Upper lobe of right lung (tissue), 1 donor: ENCODE measurements at places on chromosomes 12 and 14. TPM values are rescaled to one million over a fixed set of nuclear protein-coding genes. Genes with fewer than 3 reads are reported as not detected.

Gene KRT6C
- total RNA-seq: not detected

Gene GRIN2B
- total RNA-seq: 1.1 TPM

- no peaks in the 10 kb centered on the region for H3K36me3 ChIP-seq
- H3K27me3 ChIP-seq: no peaks in the 10 kb centered on the region
- DNase-seq: no peak
Observed at GRCh38 chr12:122963941-122964265, 2.4 kb downstream of the ABCB9 start.

Gene NPFF
- total RNA-seq: not detected

Gene RABGGTA
- 50.3 TPM for total RNA-seq

- H3K27me3 ChIP-seq: no peaks in the 10 kb centered on the region
- H3K4me3 ChIP-seq: no peak overlapping the region
- DNase-seq: no peak
- no peak overlapping the region for H3K27ac ChIP-seq
- H3K4me1 ChIP-seq: peaks cover 34% of the 10 kb centered on the region
Observed at GRCh38 chr14:103708750-103709187, 6.5 kb downstream of the XRCC3 start.

DNA sequence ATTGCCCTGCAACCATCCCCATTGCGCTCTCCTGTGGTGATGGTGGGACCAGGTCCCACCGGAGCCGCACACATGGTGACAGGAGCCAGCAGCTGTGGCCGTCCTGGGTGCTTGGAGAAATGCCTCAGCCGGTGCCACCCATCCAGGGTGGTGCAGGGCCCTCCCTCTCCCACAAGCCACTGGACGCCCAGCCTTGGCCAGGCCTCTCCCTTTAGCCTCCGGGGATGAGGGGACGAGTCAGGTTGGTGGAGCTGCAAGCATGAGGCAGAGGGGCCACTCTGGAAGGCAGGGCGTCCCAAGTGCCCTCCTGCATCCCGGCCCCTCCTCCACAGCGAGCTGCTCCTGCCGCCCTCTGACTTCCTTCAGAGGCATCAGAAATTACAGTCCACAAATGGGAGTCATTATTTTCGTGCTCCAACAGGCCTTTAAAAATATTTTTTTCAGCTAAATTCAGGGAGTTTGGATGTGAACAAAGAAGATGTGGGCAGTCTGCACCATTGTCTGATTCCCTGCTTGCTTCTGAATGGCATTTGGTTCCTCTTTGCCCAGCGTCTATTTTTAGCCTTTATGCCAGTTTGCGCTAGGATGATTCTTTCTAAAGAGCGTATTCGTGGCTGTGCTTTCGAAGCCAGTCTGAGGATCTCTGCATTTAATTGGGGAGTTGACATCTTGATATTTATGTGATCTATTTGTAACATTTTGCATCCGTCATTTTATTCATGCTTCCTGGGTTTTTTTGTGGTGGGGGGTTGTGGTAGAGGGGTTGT is 189.4 kb downstream of the ADGRD1 start:
- H3K27ac ChIP-seq: no peak overlapping the region
- H3K4me3 ChIP-seq: no peak overlapping the region
- no peak for DNase-seq
- H3K27me3 ChIP-seq: no peaks in the 10 kb centered on the region

DNA sequence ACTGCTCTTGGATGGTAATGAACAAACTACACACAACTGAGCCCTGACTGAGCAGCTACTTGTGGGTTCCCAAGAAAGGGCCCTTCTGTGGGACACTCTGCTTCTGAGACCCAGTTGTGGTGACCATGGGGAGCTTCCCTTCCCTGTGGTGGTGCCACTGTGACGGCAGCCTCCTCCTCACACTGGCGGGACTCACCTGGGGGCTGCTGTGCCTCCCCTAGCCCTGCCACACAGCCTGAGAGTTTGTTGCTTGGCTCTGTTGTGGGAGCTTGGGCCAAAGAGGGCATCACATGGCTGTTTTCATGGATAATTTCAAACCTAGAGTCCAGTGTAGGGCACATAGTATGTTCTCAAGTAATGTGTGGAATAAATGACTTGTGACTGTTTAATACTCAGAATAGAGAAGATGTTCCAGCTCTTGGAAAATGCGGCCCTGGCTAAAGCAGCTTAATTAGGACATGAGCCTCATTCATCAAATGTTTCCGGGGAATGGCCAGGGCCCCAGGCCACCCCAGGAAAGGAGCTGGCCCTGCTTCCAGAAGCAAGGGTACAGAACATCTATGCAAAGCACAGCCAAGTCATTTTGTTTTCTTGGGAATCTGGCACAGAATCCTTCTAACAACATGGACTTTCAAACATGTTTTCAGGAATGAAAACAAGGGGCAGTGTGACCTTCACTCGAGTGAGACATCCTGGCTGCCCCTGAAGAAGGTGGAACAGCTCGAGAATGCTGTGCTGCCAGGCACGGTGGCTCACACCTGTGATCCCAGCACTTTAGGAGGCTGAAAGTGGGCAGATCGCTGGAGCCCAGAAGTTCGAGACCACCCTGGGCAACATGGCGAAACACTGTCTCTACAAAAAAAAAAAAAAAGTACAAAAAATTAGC is 21.2 kb downstream of the ZFYVE21 start:
- H3K27ac ChIP-seq: peak overlapping the region; percentile 70
- no peak overlapping the region for H3K4me3 ChIP-seq
- peaks cover 26% of the 10 kb centered on the region for H3K4me1 ChIP-seq
- no peaks in the 10 kb centered on the region for H3K27me3 ChIP-seq

Gene FAR2
- total RNA-seq: 13.3 TPM

GRCh38 chr14:99562856-99563748 is 40.9 kb downstream of the CCDC85C start:
- H3K27me3 ChIP-seq: no peaks in the 10 kb centered on the region
- no peak overlapping the region for H3K4me3 ChIP-seq
- H3K36me3 ChIP-seq: no peaks in the 10 kb centered on the region
- peaks cover 27% of the 10 kb centered on the region for H3K4me1 ChIP-seq
- peak; percentile 93 for DNase-seq

Gene TAS2R7
- not detected for total RNA-seq

GRCh38 chr12:26150736-26151450 is 26.1 kb upstream of the BHLHE41 start:
- H3K27me3 ChIP-seq: no peaks in the 10 kb centered on the region
- no peak for DNase-seq
- H3K36me3 ChIP-seq: no peaks in the 10 kb centered on the region
- peaks cover 7% of the 10 kb centered on the region for H3K4me1 ChIP-seq
- H3K4me3 ChIP-seq: no peak overlapping the region

DNA sequence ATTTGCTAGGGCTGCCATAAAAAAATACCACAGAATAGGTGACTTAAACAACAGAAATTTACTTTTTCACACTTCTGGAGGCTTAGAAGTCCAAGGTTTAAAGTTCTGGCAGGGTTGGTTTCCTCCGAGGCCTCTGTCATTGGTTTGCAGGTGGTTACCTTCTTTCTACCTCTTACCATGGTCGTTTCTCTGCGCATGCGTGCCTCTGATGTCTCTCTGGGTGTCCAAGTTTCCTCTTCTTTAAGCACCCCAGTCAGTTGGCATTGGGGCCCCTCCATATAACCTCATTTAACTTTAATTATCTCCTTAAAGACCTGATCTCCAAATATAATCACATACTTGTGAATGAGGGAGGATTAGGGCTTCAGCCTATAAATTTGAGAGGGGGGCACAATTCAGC is 103.2 kb downstream of the SLC15A5 start:
- no peaks in the 10 kb centered on the region for H3K27me3 ChIP-seq
- no peak overlapping the region for H3K4me3 ChIP-seq
- DNase-seq: no peak

DNA sequence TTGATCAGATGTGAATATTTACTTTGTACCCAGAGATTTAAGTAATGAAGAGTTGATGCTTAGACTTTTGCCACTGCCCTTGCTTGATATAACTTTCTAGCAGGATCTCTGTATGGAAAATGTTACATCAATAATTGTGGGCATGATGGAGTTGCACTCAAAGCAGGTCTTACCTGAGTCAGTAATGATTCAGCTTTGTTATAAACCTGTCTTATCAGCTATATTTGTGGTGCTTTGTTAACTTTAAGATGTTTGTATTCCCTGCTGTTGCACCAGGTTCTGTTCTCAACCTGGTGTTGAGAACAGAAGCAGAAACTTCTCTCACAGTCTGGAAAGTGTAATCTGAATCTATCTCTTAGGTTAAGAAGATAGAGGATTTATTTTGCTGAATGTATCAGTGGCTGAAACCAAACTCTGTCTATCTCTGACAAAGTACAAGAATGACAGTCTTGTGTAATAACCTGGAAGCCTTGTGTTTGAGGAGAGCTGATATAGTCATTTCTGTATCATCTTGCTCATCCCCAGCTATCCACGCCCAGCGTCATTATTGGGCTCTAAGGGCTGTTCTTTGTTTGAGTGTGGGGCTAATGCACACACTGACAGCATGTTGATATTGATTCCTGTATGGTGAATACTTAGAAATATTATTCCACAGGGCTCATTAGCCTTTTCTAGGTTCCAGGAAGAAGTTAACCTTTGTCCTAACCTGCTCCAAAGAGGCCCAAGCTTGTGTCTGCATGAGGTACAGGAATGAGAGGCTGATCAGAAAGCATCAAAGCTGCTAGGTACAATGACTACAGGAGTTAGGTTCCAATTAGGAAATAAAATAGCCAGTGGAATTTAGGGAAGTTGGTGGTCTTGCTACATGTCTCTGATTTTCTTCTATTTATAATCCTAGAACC is 3.6 kb downstream of the AKAP6 start:
- H3K27ac ChIP-seq: no peak overlapping the region
- no peaks in the 10 kb centered on the region for H3K36me3 ChIP-seq
- no peaks in the 10 kb centered on the region for H3K4me1 ChIP-seq
- H3K4me3 ChIP-seq: no peak overlapping the region

GRCh38 chr14:71175491-71175890 is 268.2 kb downstream of the PCNX1 start:
- H3K27me3 ChIP-seq: no peaks in the 10 kb centered on the region
- DNase-seq: no peak
- no peak overlapping the region for H3K27ac ChIP-seq
- H3K4me1 ChIP-seq: no peaks in the 10 kb centered on the region
- no peak overlapping the region for H3K4me3 ChIP-seq
- H3K36me3 ChIP-seq: no peaks in the 10 kb centered on the region

DNA sequence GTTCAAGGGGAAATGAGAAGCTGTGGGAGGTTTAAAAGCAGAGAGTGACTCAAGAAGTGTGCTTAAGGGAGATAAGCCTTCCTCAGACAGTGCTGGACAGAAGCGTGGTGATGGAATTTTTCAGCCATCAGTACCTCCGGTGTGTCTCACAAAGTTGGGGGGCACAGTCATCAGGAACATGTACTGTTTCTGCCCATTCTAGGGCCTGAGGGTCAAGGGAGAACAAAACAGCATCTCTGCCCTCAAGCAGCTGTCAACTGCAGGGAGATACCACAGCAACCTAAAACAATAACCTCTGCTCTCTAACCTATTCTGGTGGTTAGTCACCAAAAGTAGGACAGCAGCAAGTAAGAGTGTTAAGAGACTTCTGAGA is 2.0 kb upstream of the STON2 start:
- no peak for DNase-seq
- H3K27me3 ChIP-seq: no peaks in the 10 kb centered on the region
- peaks cover 13% of the 10 kb centered on the region for H3K4me1 ChIP-seq
- no peak overlapping the region for H3K4me3 ChIP-seq
- H3K27ac ChIP-seq: no peak overlapping the region

Gene BIN2
- 26.1 TPM for total RNA-seq

GRCh38 chr12:28974883-28975282 is 174.2 kb upstream of the FAR2 start:
- H3K4me1 ChIP-seq: no peaks in the 10 kb centered on the region
- no peak overlapping the region for H3K27ac ChIP-seq
- DNase-seq: no peak
- H3K36me3 ChIP-seq: no peaks in the 10 kb centered on the region
- H3K4me3 ChIP-seq: no peak overlapping the region

- peaks cover 80% of the 10 kb centered on the region for H3K4me1 ChIP-seq
- no peak for DNase-seq
- H3K36me3 ChIP-seq: no peaks in the 10 kb centered on the region
- no peaks in the 10 kb centered on the region for H3K27me3 ChIP-seq
Observed at GRCh38 chr12:64621257-64621942, 11.1 kb downstream of the RASSF3 start.

GRCh38 chr14:90870950-90871604 is 54.8 kb upstream of the TTC7B start:
- H3K4me1 ChIP-seq: no peaks in the 10 kb centered on the region
- H3K4me3 ChIP-seq: no peak overlapping the region
- no peaks in the 10 kb centered on the region for H3K27me3 ChIP-seq
- H3K27ac ChIP-seq: no peak overlapping the region
- peaks cover 21% of the 10 kb centered on the region for H3K36me3 ChIP-seq
- no peak for DNase-seq

- peaks cover 47% of the 10 kb centered on the region for H3K4me1 ChIP-seq
- peak overlapping the region; percentile 42 for H3K4me3 ChIP-seq
- peaks cover 70% of the 10 kb centered on the region for H3K27me3 ChIP-seq
- H3K36me3 ChIP-seq: no peaks in the 10 kb centered on the region
- H3K27ac ChIP-seq: no peak overlapping the region
- peak; percentile 64 for DNase-seq
Observed at GRCh38 chr12:49342914-49343731, 3.6 kb upstream of the DNAJC22 start.

DNA sequence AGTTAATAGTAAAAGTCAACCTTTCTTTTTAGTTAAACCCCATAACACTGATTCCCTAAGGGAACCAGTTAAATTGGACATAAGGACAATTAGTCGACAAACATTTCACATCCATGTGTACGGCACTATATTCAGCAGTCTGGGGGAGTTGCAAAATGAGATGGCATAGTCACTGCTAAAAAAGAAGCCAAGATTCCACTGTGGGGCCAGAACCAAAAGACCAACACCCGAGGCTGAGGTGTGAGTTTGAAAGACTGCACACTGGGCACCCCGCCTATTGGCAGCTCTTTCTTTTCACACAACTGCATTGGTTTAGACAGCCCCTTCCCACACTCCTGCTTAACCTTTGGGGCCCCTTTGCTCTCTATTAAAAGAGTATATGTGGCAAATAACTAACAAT is 16.7 kb downstream of the SETD3 start:
- H3K36me3 ChIP-seq: peaks cover 64% of the 10 kb centered on the region
- H3K4me1 ChIP-seq: peaks cover 15% of the 10 kb centered on the region
- H3K27me3 ChIP-seq: no peaks in the 10 kb centered on the region
- no peak overlapping the region for H3K4me3 ChIP-seq

DNA sequence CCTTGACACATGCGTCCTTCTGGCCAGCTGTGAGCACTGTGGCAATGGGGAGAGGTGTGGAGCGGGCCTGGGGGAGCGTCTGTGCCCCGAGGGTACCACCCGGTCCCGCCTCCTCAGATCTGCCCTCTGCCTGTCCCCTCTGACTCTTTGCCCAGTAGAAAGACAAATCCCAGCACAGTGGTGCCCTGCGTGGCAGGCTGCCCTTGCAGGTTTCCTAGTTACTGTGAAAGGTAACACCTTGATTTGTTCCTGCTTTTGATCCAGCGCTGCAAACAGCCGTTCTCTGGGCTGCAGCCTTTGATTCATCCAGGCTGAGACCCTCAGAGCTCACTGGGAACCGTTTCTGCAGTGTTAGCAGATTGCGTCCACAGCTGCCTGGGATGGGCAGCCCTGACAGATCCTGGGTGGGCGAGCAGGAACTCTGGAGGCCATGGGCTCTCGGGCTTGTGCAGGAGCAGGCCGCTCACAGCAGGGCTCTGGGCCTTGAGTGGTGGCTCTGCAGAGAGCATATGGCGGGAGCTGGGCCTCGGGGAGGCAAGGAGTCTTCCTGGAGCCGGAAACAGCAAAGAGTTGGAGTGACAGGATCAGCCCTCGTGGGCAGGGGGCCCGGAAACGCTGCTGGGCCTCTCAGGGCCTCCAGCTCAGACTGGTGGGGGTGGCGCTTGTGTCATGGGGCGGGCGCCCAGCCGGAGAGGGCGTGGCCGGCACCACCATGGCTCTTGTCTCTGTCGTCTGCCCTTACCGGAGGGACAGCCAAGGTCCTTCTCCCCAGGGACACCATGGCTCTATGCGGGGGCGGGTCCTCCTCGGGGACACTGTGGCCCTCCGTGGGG is 16.6 kb downstream of the FBRSL1 start:
- H3K27me3 ChIP-seq: no peaks in the 10 kb centered on the region
- peak; percentile 87 for DNase-seq
- peaks cover 6% of the 10 kb centered on the region for H3K36me3 ChIP-seq
- H3K4me3 ChIP-seq: peak overlapping the region; percentile 23
- H3K27ac ChIP-seq: peak overlapping the region; percentile 66
